ENCODE measurements at places on chromosomes 2 and 18. TPM values are rescaled to one million over a fixed set of nuclear protein-coding genes. Genes with fewer than 3 reads are reported as not detected.

The IL1F10 gene
- total RNA-seq, result not detected

The DOK6 gene
- not detected for total RNA-seq

The TFCP2L1 gene
- 4.9 TPM for total RNA-seq

The LTBP1 gene
- total RNA-seq, result 12.5 TPM

The KIF1A gene
- 132 TPM for total RNA-seq

The GPR55 gene
- 0.08 TPM for total RNA-seq

The HPCAL1 gene
- total RNA-seq, result 234 TPM

DNA sequence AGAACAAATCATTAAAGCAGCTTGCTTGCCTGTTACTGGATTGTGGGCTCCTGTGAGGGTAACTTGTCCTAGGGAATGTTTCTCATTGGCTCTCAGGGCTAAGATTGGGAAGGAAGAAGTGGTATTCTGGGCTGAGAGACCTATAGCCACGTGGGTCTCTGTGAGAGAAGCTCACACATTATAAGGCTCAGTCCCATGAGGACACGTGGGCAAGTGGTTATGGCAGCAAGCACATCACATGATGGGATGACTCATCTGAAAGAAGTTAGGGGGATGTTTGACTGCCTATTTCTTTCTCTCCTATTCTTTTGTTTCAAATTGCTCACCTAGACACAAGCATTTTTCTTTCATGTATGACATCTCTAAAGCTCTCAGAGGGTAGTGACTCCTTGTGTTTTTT lies 418.0 kb upstream of the ST6GAL2 start:
- H3K36me3 ChIP-seq, result no peaks in the 10 kb centered on the region
- no peaks in the 10 kb centered on the region for H3K4me1 ChIP-seq
- 0 out of 2 replicates have a peak, but pooled peaks cover 2% of the 10 kb centered on the region for H3K27me3 ChIP-seq
- DNase-seq, result no peak

GRCh38 chr2:29509397-29509796 lies 394.2 kb downstream of the CLIP4 start:
- H3K4me3 ChIP-seq, result no peak overlapping the region
- no peak overlapping the region for H3K27ac ChIP-seq
- H3K27me3 ChIP-seq, result no peaks in the 10 kb centered on the region
- H3K4me1 ChIP-seq, result no peaks in the 10 kb centered on the region

GRCh38 chr18:23627321-23627720 lies 35.4 kb downstream of the ANKRD29 start:
- no peaks in the 10 kb centered on the region for H3K27me3 ChIP-seq
- H3K27ac ChIP-seq, result no peak overlapping the region
- no peaks in the 10 kb centered on the region for H3K36me3 ChIP-seq

- H3K4me3 ChIP-seq, result no peak overlapping the region
- DNase-seq, result no peak
- H3K27ac ChIP-seq, result no peak overlapping the region
- no peaks in the 10 kb centered on the region for H3K27me3 ChIP-seq
Measured at GRCh38 chr2:45112750-45113149, 103.5 kb upstream of the SIX2 start.

DNA sequence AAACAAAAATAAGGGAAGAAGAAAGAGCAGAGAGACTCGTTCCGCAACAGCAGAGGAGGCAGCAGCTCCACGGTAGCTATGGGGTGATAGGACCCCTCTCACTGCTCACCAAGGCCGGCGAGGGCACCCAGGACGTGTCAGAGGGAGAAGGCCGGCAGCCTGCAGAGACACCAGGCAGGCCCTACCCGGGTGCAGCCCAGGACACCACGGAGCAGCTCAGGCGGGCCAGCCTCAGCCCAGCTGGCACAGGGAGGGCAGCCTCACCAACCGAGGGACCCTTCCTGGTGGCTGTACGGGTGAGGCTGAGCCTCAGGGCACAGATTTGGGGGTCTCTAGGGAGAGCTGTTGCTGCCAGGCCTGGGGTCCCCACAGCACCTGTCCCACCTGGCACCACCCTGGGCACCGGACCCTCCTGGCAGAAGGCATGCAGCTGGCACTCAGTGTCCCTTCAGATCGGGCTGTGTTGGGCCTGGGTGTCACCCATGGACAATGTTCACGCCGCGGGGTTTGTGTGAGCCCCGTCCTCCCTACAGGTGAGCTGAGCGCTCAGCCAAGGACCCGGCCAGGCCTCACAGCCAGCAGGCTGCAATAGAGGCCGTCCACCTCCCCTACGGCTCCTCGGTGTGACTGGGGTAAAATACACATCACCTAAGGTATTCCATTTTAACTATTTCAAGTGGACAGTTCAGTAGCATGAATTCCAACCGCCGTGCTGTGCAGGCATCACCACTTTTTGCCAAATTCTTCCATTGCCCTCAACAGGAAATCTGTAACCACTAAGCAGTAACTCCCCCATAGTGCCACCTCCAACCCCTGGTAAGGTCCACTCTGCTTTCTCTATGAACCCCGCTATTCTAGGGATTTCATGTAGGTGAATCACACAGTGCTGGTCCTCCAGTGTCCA lies 21.6 kb downstream of the KCNG2 start:
- H3K4me1 ChIP-seq, result no peaks in the 10 kb centered on the region
- no peaks in the 10 kb centered on the region for H3K36me3 ChIP-seq
- H3K27me3 ChIP-seq, result peaks cover 2% of the 10 kb centered on the region
- H3K27ac ChIP-seq, result no peak overlapping the region
- no peak overlapping the region for H3K4me3 ChIP-seq
- DNase-seq, result no peak

DNA sequence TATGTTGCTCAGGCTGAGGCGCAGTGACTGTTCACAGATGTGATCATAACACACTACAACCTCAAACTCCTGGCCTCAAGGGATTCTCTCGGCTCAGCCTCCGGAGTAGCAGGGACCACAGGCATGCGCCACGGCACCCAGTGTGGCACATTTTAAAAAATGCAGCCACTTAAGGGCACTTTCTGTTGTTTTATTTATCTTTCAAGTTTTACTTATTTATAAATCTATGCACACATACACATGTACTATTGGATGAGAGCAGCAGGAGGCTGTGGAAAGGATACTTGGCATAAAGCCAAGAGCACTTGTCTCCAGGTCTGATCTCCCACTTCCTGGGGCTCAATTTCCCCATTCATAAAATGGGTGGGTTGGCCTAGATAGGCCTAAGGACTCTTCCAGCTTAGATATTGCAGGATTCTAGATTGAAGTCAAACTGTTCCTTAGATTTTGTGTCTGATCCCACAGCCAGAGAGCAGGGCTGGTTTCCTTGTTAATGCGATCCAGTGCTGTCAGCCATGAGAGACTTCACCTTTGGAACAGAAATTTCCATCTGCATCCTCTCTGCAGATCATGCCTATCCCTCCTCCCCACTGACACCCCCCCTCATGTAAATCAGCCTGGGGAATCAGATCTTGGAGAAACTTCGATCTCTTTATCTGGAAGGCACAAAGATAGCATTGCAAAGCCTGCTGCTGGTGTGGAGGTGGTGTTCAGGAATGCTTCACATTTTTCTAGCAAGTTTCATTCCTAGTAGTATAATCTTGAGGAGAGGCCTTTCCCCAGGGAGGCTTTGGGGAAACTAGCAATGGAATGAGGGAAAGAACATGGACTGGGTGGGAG lies 24.7 kb downstream of the PCBP1 start:
- DNase-seq, result no peak
- H3K27me3 ChIP-seq, result no peaks in the 10 kb centered on the region
- H3K36me3 ChIP-seq, result no peaks in the 10 kb centered on the region
- H3K4me3 ChIP-seq, result no peak overlapping the region

DNA sequence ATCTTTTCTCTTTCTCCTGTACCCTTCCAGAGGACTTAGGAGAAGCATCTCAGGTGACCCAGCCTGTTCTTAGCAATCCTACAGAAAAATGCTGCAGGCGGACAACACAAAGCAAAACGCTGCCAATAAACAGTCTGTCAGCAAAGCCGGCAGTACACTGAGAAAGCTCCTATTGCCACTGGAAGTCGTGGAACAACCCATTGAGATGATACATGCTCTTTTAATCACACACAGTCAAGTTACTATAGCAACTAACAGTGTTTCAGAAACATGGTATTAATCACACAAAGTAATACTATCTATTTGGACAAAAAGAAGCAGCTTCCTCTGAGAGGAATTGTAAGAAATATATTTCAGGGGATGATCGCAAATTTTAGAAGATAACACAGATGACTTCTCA lies 10.5 kb downstream of the CTLA4 start:
- H3K27ac ChIP-seq, result no peak overlapping the region
- peaks cover 7% of the 10 kb centered on the region for H3K27me3 ChIP-seq
- no peak overlapping the region for H3K4me3 ChIP-seq
- DNase-seq, result no peak

DNA sequence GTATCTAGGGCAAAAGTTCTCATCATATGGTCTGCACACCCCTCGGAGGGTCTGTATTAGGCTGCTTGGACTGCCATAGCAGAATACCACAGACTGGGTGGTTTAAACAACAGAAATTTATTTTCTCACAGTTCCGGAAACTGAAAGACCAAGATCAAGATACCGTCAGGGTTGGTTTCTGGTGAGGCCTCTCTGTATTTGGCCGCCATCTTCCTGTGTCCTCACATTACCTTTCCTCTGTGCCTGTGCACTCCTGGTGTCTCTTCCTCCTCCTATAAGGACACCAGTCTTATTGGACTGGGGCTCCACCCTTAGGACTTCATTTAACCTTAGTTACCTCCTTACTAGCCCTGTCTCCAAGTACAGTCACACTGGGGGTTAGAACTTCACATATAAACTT lies 132.5 kb downstream of the NCOA1 start:
- H3K4me1 ChIP-seq, result no peaks in the 10 kb centered on the region
- H3K36me3 ChIP-seq, result no peaks in the 10 kb centered on the region
- DNase-seq, result no peak
- H3K4me3 ChIP-seq, result no peak overlapping the region

GRCh38 chr18:67574749-67575148 lies 58.2 kb upstream of the DSEL start:
- no peak overlapping the region for H3K4me3 ChIP-seq
- H3K27me3 ChIP-seq, result no peaks in the 10 kb centered on the region
- no peak for DNase-seq
- no peaks in the 10 kb centered on the region for H3K36me3 ChIP-seq
- H3K4me1 ChIP-seq, result no peaks in the 10 kb centered on the region

DNA sequence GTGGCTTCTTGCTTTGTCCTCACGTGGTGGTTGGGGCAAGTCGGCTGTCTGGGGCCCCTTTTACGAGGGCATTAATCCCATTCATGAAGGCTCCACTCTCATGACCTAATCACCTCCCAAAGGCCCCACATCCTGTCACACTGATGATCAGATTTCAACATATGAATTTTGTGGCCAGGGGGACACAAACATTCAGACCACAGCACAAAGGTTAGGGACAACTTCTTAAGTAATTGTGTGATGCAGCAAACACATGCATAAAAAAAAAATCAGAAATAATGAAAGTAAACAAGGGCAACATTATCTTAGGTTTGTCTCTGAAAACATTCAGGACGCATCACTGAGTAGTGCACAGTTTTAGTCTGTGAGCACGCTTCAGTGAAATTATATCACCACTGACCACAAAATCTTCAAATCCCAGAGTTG lies 54.2 kb upstream of the FRZB start:
- peaks cover 9% of the 10 kb centered on the region for H3K36me3 ChIP-seq
- H3K27me3 ChIP-seq, result no peaks in the 10 kb centered on the region
- H3K27ac ChIP-seq, result no peak overlapping the region
- H3K4me1 ChIP-seq, result no peaks in the 10 kb centered on the region
- DNase-seq, result no peak

DNA sequence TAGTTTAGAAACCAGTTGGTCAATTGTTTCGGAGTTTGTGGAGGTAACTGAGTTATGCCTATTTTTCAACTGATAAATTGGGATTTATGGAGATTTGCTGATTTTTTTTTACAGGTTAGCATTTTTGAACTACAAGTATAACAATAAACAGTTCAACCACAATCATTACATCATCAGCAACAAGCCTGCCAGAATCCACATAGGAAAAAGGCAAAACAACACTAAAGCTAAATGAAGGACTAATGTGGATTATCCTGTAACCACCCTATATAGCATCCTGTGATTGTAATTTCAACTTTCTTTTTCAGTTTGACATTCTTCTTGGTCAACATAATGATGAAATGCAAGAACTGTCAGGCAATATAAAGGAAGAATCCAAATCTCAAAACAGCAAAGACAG lies 76.5 kb downstream of the CCDC102B start:
- no peak overlapping the region for H3K27ac ChIP-seq
- no peaks in the 10 kb centered on the region for H3K27me3 ChIP-seq
- H3K36me3 ChIP-seq, result no peaks in the 10 kb centered on the region

DNA sequence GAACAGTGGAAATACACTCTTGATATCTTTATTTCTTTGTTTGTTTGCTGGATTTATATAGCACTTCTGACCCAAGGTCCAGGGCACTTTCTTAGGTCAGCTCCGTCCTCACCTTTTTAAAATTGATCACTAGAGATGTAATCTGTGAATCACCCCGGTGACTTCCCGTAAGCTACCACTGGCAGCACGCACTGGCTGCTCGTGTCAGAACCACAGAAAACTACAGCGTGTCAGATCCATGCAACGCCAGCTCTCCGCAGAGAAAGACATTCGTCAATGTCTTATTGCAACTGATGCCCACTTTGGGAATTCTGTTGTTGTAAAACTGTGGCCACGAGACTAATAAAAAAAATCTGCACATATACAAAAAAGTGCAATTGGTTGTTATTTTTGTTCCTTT lies 779.4 kb upstream of the ZEB2 start:
- no peak overlapping the region for H3K27ac ChIP-seq
- no peak for DNase-seq
- H3K4me1 ChIP-seq, result no peaks in the 10 kb centered on the region
- no peaks in the 10 kb centered on the region for H3K27me3 ChIP-seq
- no peak overlapping the region for H3K4me3 ChIP-seq

GRCh38 chr18:6744816-6745455 lies 15.4 kb downstream of the ARHGAP28 start:
- H3K27me3 ChIP-seq, result no peaks in the 10 kb centered on the region
- no peak overlapping the region for H3K27ac ChIP-seq
- DNase-seq, result no peak
- H3K4me1 ChIP-seq, result no peaks in the 10 kb centered on the region
- H3K4me3 ChIP-seq, result no peak overlapping the region

- no peaks in the 10 kb centered on the region for H3K36me3 ChIP-seq
- no peaks in the 10 kb centered on the region for H3K27me3 ChIP-seq
- no peak for DNase-seq
- no peak overlapping the region for H3K4me3 ChIP-seq
- no peak overlapping the region for H3K27ac ChIP-seq
Measured at GRCh38 chr18:69715191-69715795, 232.4 kb downstream of the CD226 start.
